ENCODE measurements at places on chromosomes 3 and 15.

- DNase-seq = no peak
Measured at GRCh38 chr15:55389264-55389607, 18.9 kb downstream of the CCPG1 start.

- no peak for DNase-seq
Measured at GRCh38 chr3:154304116-154304786, 20.0 kb downstream of the DHX36 start.

DNA sequence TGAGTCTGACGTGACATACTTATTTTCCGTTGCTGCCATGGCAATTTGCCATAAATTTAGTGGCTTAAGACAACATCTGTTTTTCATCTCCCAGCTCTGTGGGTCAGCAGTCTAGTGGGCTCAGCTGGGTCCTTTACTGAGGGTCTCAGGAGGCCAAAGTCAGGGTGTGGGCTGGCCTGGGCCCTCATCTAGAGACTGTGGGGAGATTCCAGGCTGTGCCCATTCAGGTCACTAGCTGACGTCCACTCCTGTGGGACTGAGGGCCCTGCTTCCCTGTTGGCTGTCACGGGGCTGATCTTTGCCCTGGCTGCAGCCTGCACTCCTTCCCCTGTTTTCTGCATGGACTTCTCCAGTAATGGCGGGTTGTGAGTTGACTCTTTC, 19.1 kb downstream of the FGD5 start:
- DNase-seq = no peak

GRCh38 chr3:34012102-34012461, 213.7 kb downstream of the PDCD6IP start:
- no peak for DNase-seq

GRCh38 chr3:43932921-43933320, 242.2 kb downstream of the ABHD5 start:
- DNase-seq = no peak

- no peak for DNase-seq
Measured at GRCh38 chr3:181056136-181056732, 66.7 kb upstream of the DNAJC19 start.

GRCh38 chr3:123401836-123402530, 46.9 kb downstream of the ADCY5 start:
- DNase-seq = no peak

All from NCI-H2171 treated with DMSO at 0.1 percent for 48 hours (cell line).